ENCODE measurements at places on chromosomes 6 and 20.

DNA sequence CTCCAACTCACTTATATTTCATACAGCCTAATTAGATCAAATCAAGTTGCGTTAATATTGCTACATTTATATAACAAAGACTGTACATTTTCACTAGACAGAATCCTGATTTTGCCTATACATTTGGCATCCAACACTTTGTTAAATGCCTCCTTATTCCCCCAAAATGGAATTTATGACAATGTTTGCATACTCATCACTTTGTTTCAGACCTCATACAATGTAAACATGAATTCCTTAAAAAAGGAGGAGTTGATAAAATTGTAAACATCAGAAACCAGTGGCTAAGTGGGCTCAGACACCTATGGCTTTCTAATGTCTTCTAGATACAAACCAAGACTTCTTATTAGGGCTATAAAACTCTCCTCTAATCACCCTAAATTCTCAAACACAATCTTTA lies 87.3 kb downstream of the CHD6 start:
- DNase-seq: no peak

GRCh38 chr6:170081556-170081955 lies 209.3 kb downstream of the DLL1 start:
- DNase-seq: no peak

- DNase-seq: no peak
Measured at GRCh38 chr6:9428421-9429172, 986.3 kb downstream of the TFAP2A start.

- DNase-seq: no peak
Measured at GRCh38 chr6:110643175-110643574, 166.8 kb upstream of the SLC22A16 start.

- DNase-seq: no peak
Measured at GRCh38 chr6:15340775-15341174, 94.9 kb downstream of the JARID2 start.

DNA sequence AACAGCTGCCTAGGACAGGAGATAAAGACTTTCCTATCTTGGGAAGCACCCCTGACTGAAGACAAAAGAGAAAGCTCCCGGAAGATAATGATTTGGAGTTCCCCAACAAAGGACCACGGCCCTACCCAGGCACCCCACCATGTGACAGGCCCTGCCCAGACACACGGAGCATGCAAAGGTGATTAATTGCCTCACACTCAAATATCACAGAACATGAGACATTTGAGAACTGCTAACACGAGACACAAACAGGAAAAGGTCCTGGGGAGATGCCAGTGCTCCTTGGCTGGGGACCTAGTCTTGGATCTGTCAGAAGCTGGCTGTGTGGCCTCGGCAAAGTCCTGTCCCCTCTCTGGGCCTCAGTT lies 82.5 kb upstream of the PTPN1 start:
- DNase-seq: no peak

DNA sequence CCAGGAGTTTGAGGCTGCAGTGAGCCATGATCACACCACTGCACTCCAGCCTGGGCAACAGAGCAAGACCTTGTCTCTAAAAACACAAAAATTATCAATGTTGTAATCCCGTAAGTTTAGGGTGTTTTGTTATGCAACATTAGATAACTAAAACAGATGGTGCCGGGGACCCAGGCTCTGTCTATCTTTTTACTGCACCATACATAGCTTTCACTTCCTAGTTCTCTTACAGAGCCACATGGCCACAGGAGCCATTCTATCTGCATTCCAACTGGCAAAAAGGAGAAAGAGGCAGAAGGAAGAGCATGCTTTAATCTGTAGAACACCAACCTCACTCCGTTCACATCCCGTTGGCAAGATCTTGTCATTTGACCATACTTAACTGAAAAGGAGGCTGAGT lies 5.4 kb upstream of the TCF15 start:
- no peak for DNase-seq

DNA sequence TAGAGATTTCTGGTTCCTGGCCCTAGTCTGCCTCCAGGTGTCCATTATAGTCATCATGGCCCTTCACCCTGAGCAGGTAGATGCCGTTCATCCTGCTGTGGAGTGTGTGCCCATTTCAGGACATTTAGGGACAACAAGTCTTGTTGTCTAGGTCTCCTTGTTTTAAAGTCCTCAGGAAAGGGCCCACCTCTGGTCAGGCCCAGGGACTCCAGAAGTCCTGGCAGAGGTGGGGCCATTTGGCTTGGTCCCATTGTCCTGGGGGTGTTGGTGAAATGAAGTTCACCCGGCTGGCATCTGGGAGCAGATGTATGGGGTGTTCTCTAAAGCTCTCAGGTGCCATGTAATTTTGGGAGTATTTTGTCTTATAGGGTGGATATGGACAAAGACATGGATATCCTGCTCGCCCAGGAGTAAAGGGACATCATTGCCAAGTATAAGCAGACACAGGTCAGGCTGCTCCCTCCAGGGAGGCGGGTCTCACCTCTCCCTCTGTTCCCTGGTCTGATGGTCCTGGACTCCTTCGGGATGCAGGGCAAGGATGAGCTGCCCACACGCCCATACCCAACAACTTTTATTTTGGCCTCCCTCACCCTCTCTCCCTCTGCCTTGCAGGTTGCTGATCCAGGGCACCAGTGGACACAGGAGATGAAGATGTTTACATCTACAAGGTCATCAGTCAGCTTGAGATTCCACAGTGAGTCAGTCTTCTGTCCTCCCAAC lies 31.7 kb upstream of the MAS1L start:
- DNase-seq: no peak

- DNase-seq: no peak
Measured at GRCh38 chr20:6007094-6007528, 46.7 kb downstream of the LRRN4 start.

- no peak for DNase-seq
Measured at GRCh38 chr6:142399739-142400138, 97.9 kb downstream of the ADGRG6 start.

GRCh38 chr20:3134151-3134550 lies 25.5 kb downstream of the FASTKD5 start:
- no peak for DNase-seq

DNA sequence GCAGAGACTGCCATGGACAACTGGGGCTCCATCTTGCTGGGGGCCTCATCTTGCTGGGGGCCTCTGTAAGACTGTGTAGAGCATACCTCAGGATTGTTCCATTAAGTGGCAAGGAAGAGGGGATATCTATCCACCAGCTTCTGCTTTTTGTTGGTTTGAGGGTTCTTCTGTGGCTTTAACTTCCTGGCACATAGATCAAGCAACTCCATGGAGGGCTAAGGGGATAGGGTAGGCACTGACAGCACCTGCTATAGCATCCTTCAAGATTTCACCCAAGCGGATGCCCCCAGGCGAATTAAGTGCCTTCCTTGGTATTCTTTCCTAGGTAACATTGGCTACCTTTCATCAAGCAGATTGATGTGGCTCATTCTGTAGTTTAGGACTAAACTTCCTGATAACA lies 3.8 kb upstream of the LRRN4 start:
- peak; percentile 73 for DNase-seq

- no peak for DNase-seq
Measured at GRCh38 chr6:6376845-6377244, 56.4 kb upstream of the F13A1 start.

- no peak for DNase-seq
Measured at GRCh38 chr6:135534773-135535380, 37.3 kb upstream of the AHI1 start.

DNA sequence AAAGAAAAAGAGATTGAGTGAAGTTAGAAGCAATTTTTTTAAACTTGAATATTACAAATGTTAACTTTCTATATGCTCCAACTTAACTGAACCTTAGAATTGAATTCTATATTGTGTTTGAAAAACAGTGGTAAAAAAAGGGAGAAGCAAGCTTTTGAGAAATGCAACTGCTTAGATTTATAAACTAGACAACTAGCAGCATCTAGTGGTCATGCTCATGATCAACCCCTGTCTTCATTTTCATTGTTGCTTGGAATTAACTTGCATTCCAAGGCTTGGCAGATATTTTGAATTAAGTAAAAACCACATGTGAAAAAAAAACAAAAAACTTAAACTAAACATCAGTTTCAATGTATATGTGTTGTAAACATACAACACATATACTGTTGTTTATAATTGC lies 113.1 kb downstream of the C6orf58 start:
- no peak for DNase-seq

DNA sequence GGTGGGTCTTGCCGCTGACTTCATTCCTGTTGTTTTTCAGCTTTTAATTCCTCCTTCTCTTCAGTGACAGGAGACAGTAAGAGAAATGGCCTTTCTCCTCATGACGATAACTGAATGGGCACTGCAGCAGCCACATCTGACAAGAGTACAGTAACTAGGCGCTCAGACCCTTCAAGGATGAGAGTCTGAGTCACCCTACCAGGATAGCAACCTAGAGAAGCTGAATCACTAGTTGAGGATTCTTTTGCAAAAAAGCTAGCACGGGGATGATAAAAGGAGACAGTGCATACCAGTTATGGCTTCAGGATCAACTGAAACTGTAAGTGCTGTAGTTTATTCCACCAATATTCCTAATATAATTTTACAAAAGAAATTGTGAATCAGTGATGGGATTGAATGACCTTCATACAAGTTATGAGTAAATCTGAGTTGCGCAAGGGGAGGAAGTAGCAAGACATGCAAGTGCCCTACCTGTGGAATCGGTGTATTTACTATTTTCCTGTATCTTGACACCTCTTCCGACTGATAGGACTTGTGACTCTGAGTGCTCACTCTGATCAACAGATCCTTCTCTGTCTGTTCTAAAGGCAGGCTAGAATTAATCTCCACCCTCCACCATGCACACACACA lies 161.8 kb upstream of the GRIK2 start:
- DNase-seq: no peak

DNA sequence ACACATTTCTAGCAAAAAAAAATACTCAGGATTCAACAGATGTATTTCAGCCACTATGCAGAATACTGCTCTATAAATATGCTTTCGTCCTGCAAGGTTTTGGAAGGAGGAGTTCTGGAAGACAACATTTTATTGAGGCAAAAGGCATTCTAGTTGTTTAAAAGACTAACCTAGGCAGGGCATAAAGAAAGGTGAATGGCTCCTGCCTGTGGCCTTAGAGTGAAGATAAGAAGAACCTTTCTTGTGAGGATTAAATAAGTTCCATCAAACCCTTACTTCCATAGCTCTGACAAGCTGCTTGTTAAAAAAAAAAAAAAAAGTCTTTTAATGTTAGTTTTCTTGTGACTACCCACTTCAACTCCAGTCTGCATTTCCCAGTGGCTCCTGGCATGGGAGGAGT lies 139.8 kb downstream of the ADGRB3 start:
- DNase-seq: no peak

Data from GF-D8 (cell line).